ENCODE measurements at places on chromosomes 6 and 20.

GRCh38 chr20:63062188-63063140 lies 55.7 kb upstream of the BHLHE23 start:
- DNase-seq: no peak

DNA sequence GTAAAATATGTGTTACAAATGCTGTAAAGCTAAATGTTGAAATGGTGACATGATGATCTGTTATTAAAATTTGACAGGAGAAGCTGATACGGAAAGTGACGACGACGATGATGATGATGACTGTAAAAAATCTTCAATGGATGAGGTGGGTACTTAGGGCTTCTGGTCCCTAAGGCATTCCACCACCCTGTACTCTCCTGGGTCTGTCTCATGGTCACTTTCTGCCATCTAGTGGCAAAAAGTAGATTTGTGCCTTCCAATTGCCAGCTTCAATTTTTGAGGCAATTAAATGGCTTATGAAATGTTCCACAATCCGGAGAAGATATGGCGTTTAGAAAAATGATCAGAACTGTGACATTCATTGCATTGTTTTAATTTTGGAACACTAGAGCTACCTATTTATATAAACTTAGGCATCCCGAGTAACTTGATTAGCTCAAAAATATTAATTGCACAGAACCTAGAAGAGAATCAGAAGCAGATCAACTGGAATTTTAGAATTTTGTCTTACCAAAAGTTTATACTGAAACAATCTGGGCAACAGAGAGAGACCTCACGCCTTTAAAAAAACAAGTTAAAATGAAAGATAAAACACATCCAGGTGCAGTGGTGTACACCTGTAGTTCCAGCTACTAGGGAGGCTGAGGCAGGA lies 346.5 kb upstream of the PLCB4 start:
- DNase-seq: no peak

GRCh38 chr20:17664025-17664633 lies 17.9 kb downstream of the RRBP1 start:
- no peak for DNase-seq

GRCh38 chr6:32190911-32191677 lies 1.1 kb upstream of the PBX2 start:
- DNase-seq: no peak

- no peak for DNase-seq
These were observed 76.8 kb downstream of the NCOA7 start for GRCh38 chr6:125867483-125867942.

- DNase-seq: no peak
These were observed 1.4 kb upstream of the LEMD2 start for GRCh38 chr6:33790379-33790778.

DNA sequence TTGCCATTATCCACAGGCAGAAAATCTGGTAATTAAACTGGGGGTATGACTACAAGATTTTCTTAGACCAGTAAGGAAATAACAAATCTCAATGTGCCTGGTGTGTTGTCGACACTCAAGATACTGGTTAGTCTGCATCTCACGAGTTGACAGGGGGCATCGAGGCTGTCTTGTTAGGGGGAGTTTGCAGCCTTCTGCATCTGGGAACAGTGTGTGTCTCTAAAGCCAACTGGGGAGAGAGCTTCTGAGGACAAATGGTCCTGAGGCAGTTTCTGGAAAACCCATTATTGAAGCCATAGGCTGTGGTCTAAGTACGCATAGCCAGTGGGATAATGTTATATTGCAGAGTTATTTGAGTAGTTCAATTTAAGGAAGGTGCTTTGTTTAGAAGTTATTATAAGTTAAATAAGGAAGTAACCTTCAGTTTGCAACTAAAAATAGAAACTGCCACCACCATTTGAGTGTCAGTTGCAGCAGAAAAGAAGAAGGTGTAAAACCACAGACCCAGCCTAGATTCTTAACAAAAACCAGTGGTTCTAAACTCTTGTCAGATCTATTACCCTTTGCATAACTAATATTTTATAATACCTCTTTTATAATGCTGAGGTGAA lies 15.4 kb upstream of the MAPK13 start:
- no peak for DNase-seq

DNA sequence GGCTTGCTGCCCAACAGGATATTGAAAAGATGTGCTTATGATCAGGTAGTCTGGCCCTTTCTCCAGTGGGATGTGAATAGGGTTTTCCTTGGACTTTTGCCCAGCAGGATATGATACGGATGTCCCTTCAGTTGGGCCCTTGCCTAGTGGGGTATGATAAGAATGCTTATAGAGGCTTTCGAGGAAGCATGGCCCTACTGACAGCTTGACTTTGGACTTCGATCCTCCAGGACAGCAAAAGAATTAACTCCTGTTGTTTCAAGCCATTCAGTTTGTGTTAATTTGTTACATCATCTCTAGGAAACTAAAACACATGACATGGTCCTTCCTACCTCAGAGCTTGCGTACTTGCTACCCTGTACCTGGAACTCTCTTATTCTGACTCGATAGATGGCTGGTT lies 9.7 kb upstream of the ZNF334 start:
- DNase-seq: no peak

- no peak for DNase-seq
These were observed 232.7 kb downstream of the DLL1 start for GRCh38 chr6:170057961-170058877.

DNA sequence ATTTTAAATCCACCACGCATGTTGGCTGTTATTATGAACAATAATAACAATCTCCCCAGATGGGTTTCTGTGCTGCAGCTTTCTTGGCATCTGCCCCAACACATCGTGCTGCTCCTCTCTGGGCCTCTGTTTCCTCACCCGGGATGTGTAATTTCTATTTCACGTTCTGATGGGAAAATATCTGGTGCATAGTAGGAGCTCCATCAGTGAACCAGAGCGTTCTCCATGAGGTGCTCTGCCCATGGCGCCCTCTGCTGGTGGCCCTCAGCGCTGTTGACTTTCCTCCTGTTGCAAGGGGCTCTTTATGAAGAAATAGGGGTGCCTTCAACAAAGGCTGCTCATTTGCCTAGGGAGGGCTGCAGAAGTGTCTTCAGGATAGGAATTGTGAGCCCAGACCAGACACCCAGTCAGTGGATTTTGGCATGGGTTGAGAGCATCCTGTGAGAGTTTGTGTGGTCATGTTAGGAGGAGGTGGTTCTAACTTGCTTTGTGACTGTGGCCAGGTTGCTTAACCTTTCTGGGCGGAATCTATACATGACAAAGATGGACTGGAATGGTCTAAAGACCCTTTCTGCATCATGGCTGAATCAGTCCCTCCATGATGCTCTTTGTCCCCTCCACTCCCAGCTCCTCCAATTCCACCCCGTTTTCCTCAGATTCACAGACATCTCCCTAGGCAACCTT lies 8.1 kb downstream of the SCRT2 start:
- DNase-seq: peak; percentile 65

- DNase-seq: peak; percentile 46
These were observed 674 bp downstream of the MAPK14 start for GRCh38 chr6:36028088-36028876.

GRCh38 chr6:151136141-151136755 lies 103.5 kb upstream of the AKAP12 start:
- no peak for DNase-seq

GRCh38 chr20:19975436-19975799 lies 41.7 kb upstream of the NAA20 start:
- no peak for DNase-seq

DNA sequence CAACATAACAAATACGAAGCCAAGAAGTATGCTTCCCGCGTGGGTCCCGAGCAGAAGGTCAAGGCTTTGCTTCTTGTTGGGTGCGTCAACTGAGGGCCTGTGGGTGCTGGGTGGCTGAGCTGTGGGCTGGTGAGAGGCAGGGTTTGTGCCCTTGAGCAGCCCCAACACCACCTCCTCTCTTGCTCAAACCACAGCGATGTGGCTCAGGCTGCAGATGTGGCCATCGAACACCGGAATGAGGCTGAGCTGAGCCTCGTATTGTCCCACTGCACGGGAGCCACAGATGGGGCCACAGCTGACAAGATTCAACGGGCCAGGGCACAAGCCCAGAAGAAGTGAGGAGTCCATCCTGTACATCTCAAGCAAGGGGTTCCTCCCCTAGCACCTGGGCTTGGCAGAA lies 7.0 kb upstream of the PTPRA start:
- no peak for DNase-seq

DNA sequence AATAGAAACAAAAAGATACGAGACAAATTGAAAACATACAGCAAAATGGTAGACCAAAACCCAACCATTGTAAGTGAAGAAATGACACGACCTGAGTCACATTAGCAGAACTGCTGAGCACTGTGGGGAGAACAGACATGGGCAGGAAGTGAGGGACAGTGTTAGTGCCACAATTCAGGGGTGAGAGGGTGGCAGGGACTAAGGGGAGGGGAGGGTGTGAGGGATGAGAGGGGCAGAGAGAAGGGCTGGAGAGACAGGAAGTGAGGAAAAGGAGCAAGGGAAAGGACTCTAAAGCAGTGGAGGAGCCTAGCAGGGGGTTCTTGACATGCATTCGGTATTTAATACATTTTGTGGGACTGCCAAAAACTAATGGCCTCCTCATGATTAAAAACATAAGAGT lies 45.0 kb upstream of the TRIM26 start:
- DNase-seq: no peak

GRCh38 chr6:161189891-161190290 lies 84.0 kb downstream of the AGPAT4 start:
- DNase-seq: no peak

DNA sequence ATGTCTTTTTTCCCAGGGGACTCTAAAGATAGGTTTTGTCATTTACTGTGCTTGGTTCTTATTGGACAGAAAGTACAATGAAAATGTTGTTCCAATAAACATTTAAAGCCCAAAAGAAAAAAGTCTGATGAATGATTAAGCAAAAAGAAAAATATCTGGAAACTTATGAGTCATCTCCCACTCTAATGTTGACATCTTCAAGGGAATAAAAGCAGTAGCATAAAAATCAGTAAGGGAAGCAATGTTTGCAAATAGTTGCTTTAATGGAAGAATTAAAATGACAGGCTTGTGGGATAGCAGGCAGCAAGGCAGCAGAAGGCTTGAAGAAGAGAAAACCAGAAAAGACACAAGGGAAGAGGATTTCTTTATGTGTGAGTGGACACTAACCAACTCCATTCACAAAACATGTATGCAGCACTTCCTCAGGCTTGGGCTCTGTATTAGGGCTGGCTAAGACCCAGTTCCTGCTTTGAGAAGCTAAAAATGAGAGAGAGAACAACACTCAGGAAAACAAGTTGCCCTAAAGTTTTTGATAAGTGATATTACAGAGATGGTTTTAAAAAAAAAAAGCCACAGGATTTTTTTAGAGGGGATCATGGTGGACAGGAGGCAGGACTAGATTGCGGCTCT lies 263.2 kb upstream of the NT5E start:
- DNase-seq: no peak

GRCh38 chr6:24504649-24505586 lies 10.1 kb downstream of the ALDH5A1 start:
- no peak for DNase-seq

DNA sequence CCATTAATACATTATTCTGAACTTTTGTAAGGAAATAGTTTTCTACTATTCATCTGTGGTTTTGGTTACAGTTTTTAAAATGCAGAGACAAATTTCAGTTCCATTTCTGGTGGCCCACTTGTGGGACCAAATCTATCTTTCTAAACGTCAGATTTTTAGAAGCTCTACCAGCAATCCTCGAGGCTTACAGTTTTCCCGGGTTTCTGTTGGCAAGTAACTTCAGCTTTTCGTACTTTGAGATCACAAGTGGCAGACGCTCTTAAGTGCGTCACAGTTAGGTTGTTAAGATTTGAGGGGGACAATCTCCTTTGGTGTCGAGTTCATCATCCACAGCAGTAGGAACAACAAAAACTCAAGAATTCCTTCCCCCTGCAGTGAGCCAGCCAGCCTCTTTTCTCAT lies 60.0 kb downstream of the JARID2 start:
- no peak for DNase-seq

- no peak for DNase-seq
These were observed 244.3 kb upstream of the CHD6 start for GRCh38 chr20:41862476-41862875.

DNA sequence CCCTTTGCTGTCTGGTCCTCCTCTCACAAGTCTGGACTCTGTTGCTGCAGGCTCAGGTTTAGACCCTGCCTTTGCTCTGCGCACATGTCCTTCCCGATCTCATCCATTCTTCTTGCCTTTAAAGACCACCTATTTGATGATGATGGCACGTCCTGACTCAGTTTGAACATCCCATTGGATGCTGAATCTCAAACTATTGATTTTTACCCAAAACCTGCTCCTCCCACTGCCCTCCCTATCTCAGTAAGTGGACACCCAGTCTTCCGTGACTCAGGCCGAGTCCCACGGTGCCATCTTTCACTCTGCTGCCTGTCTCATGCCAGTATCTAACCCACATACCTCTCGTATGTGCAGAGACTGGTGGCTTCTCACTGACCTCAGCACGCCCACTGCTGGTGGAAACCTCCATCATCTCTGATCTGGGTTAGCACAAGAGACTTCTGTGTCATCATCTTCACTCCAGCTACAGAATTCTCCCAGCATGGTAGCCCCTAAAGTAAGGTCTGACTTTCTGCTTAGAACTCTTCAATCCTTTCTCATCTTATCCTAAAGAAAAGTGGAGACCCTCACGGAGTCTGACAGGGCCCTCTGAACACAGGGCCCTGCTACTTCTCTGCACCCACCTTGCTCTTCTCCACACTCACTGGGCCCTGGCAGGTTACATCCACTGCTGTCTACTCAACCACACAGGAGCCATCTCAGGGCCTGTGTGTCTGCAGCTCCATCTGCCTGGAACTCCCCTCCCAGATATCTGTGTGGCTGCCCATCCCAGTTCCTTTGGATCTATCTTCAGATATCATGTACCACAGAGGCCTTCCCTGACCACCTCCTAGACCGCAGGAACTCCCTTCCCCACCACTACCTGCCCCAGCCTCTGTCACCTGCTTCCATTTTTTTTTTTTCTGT lies 387.1 kb upstream of the AGPAT4 start:
- DNase-seq: no peak

GRCh38 chr20:3995749-3996320 lies 19.5 kb downstream of the RNF24 start:
- DNase-seq: no peak

DNA sequence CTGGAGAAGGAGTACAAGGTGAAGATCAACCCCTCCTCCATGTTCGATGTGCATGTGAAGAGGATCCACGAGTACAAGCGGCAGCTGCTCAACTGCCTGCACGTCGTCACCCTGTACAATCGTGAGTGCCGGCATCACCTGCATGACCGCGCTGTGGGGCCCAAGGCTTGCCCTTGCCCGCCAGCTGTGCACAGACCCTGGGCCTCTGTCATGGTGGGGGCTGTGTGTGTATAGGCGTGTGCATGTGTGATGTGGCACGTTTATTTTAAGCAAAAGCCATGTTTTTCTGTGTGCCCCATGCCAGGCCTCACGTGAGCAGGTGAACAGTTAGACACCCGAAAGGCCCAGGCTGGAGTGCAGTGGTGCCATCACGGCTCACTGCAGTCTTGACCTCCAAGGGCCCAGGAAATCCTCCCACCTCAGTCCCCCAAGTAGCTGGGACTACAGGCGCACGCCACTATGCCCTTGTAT lies 36.3 kb downstream of the PYGB start:
- no peak for DNase-seq

DNA sequence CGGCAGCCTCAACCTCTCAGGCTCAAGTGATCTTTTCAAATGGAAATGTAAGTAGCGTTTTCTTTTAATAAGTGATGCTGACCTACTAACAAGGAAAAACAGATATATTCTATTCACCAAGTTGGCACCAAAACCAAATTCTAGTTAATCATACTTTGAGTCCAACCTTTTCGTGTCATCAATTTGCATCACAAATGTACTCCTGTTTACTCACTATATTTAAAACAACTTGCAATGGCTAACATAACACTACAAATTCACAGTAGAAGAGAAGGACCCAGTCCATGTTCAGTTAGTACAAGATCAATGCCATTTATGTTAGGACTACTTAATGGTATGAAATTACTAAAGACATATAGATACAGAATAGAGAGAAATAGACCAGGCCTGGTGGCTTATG lies 50.0 kb downstream of the MDN1 start:
- DNase-seq: no peak
